ENCODE measurements at places on chromosomes 2 and 18. TPM values are rescaled to one million over a fixed set of nuclear protein-coding genes. Genes with fewer than 3 reads are reported as not detected.

The ERMN gene
- total RNA-seq, result 3.1 TPM

DNA sequence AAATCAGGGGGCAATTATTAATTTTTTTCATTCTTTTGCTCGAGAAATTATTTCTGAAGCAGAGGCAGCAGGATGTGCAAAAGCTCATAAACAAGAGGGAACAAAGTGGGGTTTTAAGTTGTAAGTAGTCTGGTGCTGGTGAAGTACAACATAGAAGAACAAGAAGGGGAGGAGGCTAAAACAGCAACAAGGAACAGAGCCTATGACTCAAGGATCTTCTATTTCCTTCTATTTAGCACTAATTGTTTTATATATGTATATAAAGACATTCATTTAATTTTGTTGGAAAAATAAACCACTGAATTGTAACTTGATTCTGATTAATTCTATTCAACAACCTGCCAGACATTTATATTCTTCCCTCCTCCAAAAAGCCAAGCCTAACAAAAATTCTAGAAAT lies 35.0 kb downstream of the YES1 start:
- no peak overlapping the region for H3K27ac ChIP-seq
- peaks cover 7% of the 10 kb centered on the region for H3K36me3 ChIP-seq
- no peak for DNase-seq
- H3K4me3 ChIP-seq, result no peak overlapping the region
- H3K4me1 ChIP-seq, result peaks cover 1% of the 10 kb centered on the region

The INPP5D gene
- total RNA-seq, result 157 TPM

DNA sequence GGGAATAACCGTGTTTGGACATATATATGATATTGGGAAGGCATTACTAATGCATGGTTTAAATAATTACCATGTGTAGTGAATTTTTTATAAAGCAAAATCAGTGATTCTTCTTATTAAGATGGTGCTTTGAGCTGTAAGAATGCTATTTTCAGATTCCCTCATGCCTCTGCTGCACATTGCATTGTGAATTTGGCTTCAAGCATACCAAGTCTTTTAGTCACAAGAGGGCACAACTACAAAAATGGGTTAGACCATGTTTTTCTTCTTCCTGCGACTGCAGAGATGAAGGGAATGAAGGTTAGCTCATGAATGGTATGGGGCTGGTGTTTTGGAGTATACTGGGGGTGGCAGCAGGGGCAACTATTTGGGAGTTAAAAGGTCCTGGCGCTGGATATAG lies 320.1 kb downstream of the SLC4A3 start:
- H3K27me3 ChIP-seq, result no peaks in the 10 kb centered on the region
- H3K27ac ChIP-seq, result no peak overlapping the region
- H3K4me1 ChIP-seq, result no peaks in the 10 kb centered on the region
- no peak overlapping the region for H3K4me3 ChIP-seq
- no peak for DNase-seq

The GPR75 gene
- 1.4 TPM for total RNA-seq

GRCh38 chr18:3059272-3059671 lies 46.3 kb upstream of the LPIN2 start:
- DNase-seq, result no peak
- H3K27ac ChIP-seq, result peak overlapping the region; percentile 91
- peaks cover 3% of the 10 kb centered on the region for H3K36me3 ChIP-seq
- peaks cover 68% of the 10 kb centered on the region for H3K4me1 ChIP-seq
- no peak overlapping the region for H3K4me3 ChIP-seq

GRCh38 chr18:11383381-11383780 lies 226.0 kb upstream of the SLC35G4 start:
- no peak for DNase-seq
- H3K4me1 ChIP-seq, result no peaks in the 10 kb centered on the region
- H3K27ac ChIP-seq, result no peak overlapping the region
- no peaks in the 10 kb centered on the region for H3K36me3 ChIP-seq

DNA sequence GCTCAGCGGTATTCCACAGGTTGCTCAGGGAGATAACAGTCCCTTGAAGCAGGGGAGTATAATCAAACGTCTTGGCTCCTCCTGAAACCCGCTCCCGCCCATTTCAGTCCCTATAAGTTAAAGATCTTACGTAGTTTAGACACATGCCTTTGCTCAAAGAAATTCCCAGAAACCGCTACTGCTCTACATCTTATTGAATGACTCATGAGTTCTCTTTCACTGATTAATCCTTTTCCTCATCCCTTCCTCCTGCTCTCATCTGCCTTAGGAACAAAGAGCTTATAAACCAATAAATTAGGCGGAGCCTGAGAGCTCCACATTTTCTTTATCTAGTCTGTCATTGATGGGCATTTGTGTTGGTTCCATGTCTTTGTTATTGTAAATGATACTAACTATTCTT lies 4.2 kb upstream of the SERPINB4 start:
- no peak overlapping the region for H3K4me3 ChIP-seq
- H3K27me3 ChIP-seq, result no peaks in the 10 kb centered on the region
- H3K36me3 ChIP-seq, result no peaks in the 10 kb centered on the region
- no peak overlapping the region for H3K27ac ChIP-seq

DNA sequence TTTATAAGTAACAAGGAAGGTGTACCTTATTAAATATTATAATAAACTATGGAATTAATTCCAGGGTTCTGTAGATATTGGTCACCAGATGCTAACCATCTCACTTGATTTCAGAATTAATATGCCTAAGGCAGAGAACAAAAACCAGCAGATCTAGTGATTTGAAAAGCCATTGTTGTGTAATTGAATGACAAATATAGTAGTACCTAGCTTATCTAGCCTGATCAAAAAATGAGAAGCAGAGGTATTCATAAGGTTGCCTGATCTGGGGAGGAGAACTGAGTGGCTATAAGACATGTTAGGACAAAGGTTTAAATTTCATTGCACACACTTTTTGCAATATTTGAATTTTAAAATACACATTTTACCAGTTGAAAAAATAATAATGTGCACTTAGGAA lies 132.0 kb upstream of the UBE2E3 start:
- no peaks in the 10 kb centered on the region for H3K27me3 ChIP-seq
- H3K4me3 ChIP-seq, result no peak overlapping the region

DNA sequence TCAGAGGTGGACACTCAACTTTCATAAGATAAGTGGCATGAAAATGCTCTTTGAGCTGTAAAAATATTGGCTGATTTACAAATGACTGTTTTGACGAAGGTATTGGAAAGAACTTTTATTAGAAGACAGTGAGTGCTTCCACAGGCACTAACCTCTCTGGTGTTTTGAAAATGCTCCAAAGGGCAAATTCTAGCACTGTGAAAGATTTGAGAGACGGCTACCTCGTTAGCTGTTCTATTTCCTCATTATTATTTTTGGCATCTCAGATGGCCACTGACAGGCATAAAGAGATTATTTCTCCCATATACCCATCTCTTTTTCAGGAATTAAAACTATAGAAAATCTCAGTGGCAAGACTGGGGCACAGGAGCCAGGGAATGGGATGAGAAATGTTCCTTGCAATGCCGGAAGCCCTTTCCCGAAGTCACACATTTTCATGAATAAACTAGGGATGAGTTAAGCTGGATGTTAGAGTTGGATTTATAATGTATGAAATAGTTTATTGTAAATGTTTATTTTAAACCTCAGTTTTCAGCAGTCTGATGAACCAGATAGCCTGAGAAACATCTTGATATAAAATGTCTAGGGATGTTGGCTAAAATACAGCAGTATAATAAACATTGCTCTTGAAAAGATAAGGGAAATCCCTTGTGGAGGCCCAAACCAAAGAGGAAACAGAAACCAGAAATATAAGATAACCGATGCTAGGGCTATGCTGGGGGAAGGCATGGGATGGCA lies 175.7 kb downstream of the ASB1 start:
- no peak overlapping the region for H3K27ac ChIP-seq
- H3K36me3 ChIP-seq, result no peaks in the 10 kb centered on the region
- no peak overlapping the region for H3K4me3 ChIP-seq
- H3K27me3 ChIP-seq, result peaks cover 15% of the 10 kb centered on the region

DNA sequence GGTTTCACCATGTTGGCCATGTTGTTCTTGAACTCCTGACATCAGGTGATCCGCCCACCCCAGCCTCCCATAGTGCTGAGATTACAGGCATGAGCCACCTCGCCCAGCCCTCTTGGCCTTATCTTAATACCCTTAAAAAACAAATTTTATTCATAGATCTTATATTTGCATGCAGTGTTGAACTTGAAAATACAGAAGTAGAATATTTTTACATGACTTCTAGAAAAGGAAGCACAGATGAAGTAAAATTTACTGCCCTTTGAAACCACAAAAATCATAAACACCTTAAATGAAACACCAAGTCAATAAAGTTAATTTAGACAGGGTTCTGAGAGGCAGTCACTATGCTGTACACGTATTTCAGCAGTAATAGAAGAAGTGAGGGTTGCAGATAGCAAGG lies 145.7 kb downstream of the CERS6 start:
- H3K36me3 ChIP-seq, result peaks cover 13% of the 10 kb centered on the region
- H3K27ac ChIP-seq, result no peak overlapping the region
- H3K4me1 ChIP-seq, result no peaks in the 10 kb centered on the region
- DNase-seq, result no peak

The CRYBA2 gene
- not detected for total RNA-seq

DNA sequence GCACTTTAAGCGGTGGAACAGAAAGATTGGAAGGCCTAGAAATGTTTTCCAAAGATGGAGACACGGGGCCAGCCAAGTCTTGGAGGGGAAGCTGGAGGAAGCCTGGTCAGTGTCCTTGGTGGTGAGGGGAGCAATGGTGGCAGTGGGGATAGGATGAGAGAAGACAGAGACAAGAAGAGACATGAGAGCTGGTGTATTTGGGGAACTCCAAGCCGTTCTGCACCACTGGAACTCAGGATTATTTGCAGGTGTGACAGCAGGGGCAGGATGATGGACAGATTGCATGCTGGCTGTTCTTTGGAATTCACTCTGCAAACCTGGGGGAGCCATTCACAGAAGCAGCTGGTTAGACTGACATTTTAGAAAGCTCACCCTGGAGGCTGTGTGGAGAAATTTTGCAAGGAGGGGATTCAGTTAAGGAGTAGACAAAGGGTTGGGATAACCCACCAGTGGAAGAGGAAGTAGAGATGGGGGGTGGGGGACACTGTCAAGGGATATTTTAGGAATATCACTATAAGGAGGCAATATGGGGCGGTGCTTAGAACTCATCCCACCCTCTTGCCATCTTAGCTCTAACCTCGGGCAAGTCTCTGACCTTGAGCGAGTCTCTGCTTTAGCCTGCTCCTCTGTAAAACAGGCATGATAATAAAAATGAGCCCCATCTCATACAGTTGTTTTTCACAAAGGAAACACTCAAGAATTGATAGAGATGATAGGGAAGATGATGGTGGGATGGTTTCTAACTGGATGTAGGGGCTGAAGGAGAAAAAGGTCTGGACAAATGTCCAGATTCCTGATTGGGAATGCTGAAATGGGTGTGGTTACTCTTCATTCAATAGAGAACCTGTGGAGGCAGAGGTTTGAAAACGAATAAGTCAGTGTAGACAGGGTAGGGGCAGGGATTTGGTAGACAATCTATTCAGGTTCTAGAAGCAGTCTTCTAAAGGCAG lies 175.8 kb downstream of the MYCN start:
- no peaks in the 10 kb centered on the region for H3K27me3 ChIP-seq
- DNase-seq, result no peak
- no peak overlapping the region for H3K4me3 ChIP-seq

DNA sequence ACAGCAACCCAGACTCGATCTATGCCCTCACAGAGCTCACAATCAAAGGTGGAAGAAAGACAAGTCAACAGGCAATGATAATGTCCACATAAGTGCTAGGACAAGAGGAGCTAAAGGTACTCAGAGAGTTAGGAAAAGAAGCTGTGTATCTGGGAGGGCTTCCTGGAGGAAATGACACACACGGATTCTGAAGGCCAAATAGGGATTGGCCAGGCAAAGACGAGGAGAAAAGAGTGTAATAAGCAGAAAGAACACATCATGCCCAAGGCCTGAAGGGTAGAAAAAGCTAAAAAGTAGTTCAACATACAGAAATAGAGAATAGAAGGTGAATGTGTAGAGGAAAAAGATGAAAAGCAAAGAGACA lies 36.1 kb downstream of the VIT start:
- no peaks in the 10 kb centered on the region for H3K36me3 ChIP-seq
- peaks cover 6% of the 10 kb centered on the region for H3K27me3 ChIP-seq
- H3K4me1 ChIP-seq, result no peaks in the 10 kb centered on the region
- H3K4me3 ChIP-seq, result no peak overlapping the region

The MYO7B gene
- total RNA-seq, result 0.18 TPM

DNA sequence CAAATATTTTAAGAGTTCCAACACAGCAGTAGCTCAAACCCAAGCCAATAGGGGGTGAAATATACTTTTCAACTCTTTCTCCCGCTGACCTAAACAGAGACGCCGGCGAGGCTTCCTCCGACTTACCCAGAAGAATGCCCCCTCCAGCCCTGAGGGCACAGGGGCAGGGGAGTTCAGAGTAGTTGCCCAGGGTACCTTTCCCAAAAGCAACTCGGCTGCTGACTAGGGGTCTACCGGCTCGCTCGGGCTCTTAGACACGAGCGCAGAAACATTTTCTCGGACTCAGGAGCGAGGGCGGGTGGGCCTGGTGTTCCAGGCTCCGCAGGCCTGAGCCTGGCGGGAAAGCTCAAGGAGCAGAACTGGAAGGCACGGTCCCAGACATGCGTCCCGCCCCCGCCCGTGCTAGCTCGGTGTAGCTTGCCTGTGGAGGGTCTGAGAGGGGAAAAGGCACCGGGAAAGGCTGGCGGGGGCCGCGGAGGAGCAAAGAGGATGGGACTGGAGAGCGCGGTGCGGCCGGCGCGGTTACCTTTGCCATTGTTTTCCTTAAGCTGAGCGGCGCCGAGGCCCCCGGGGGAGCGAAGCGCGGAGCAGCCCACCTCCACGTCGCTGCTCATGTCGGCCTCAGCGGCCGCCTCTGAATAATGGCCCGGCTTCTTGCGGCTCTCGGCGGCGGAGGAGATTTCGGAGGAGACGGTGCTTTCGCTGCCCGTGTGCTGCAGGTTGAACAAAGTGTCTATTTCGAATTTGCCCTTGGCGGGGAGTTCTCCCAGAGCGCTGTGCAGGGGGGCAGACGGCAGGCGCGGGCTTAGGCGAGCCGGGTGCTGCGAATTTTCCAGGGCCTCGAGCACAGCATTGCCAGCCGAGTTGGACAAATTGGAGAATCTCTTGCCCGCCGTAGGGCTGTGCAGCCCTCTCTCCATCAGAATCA lies 674 bp downstream of the EVX2 start:
- H3K27ac ChIP-seq, result peak overlapping the region; percentile 34
- H3K4me3 ChIP-seq, result peak overlapping the region; percentile 32
- H3K4me1 ChIP-seq, result peaks cover 9% of the 10 kb centered on the region
- H3K36me3 ChIP-seq, result peaks cover 20% of the 10 kb centered on the region
- H3K27me3 ChIP-seq, result peaks cover 84% of the 10 kb centered on the region
